ENCODE measurements at places on chromosomes 11 and 22.

DNA sequence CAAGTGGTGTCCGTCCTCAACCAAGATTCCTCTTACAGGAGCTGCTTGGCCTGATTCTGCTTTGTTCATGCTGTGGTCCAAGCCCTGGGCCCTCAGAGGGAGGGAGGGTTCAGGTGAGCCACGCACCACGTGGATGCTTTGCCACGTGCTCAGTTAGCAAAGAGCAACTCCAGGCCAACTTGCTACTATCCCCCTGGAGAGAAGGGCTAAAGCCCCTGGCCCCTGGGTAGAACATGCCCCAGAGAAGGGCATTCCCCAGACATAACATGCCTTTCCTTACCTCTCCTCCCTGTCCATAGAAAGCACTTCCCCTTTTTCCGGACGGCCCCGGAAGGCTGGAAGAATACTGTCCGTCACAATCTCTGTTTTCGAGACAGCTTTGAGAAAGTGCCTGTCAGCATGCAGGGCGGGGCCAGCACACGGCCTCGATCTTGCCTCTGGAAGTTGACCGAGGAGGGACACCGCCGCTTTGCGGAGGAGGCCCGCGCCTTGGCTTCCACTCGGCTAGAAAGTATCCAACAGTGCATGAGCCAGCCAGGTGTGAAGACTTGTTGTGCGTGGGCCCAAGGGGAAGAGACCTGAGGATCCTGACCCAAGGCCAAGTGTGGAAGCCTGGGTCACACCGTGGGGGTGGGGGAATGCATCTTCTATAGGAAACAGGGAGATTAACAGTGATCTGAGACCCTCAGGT is 8.8 kb downstream of the FOXR1 start:
- DNase-seq, result no peak

DNA sequence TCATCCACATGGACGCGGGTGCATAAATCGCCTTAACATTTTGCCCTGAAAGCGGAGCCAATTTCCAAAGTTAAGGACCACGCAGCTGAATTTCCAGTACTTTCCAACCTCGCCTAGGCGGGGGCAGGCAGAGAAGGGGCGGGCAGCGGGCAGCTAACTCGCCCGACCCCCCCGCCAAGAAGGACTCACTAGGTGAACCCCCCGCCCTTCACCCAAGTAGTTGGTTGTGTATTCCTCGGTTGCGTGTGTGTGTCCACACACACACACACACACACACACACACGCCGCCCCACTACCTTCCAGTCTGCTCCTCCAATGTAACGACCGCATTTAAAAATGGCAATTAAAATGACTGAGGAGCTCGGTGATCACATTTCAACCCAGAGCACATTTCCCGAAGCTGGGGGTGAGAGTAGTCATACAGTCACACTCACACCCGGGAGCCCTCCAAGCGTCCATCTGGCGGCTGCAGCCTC is 1.4 kb downstream of the TENM4 start:
- no peak for DNase-seq

- DNase-seq, result no peak
Measured at GRCh38 chr11:131665344-131665968, 295.0 kb downstream of the NTM start.

DNA sequence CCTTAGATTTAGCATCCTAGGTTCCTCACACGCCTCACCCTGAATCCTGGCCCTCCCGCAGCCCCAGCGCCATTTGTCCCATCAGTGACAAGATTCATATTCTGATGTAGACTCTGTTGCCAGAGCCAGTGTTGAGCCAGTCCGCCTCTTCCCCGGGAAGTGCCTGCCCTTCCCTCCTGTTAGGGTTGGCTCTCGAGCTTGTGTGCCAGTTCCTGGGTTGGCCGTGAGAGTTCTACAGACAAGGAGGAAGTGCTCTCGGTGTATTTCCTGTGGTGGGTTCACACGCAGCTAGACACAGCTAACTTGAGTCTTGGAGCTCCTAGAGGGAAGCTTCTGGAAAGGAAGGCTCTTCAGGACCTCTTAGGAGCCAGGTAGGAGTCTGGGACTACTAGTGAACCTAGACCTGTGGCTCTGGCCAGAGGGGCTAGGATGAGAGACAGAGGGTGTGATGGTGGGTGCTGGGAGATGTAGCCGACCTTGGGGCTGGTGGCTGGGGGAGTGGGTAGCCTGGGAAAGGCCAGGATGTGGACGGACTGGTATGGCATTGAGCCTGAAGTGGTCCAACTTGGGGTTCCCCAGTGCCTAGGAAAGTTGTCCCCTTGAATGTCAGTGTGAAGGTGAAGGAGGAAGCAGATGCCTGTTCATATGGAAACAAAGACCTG is at the start of gene IL18BP:
TSS of gene IL18BP (plus strand) at position 261 of the 662 bp plus-strand sequence. CDS start 1,076 bp downstream, outside the sequence.
- DNase-seq, result no peak

- no peak for DNase-seq
Measured at GRCh38 chr11:57885298-57886050, 123.9 kb downstream of the CTNND1 start.

GRCh38 chr11:76296731-76297542 is 84.0 kb downstream of the THAP12 start:
- DNase-seq, result no peak

DNA sequence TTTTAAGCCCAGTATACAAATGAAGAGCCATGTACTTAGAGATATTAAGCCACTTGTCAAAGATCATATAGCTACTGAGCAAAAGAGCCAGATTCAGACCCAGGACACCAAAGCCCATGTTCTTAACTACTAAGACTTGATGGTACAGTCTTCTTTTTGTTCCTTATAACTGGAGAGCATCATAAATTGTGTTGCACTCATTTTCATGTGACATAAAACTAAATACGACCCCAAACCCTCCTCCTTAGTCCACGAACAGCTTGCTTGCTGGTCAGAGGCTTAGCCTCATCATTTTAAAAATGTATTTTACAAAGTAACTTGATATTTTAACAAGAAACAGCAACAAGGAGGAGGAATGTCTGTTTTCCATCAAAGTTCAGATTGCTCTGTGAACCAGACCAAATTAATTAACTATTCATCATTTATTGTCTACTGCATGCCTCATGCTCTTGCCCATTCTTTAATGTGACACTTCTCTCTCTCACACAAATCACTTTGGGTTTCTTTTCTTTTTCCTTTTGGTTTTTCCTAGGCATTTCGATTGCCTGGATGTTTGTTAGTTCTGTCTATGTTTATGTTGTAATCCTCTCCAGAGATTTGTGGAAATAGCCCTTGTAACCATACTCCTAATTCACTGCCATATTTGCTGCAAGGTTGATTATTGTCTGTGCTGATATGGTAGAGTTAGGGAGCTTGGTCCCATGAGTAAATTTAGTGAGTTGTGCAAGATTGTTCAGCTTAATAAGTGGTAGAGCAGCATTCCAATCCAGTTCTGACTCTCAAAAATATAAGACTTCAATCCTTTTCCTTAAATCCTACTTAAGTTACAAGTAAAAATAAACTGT is 8.4 kb upstream of the ARHGAP20 start:
- no peak for DNase-seq

- no peak for DNase-seq
Measured at GRCh38 chr11:23632293-23632692, 772.0 kb upstream of the CCDC179 start.

- DNase-seq, result no peak
Measured at GRCh38 chr11:35099278-35100012, 39.5 kb upstream of the CD44 start.

DNA sequence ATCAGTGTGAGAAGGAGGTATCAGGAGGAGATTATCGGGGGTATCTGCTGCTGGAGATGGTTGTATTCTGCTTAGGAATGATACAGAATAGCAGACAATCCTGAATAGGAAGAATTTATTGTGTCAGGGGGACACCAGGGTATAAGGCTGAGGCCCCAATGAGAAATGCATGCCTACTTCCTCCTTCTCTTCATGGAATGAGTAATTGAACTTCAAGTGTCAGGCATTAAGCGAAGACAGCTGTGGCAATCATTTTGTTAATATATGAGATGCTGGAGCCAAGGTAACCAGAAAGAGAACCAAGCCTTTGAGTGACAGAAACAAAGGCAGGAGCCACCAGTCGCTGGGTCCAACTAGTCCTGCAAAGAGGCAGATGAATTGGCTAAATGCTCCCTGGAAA is 49.1 kb downstream of the KIRREL3 start:
- no peak for DNase-seq

DNA sequence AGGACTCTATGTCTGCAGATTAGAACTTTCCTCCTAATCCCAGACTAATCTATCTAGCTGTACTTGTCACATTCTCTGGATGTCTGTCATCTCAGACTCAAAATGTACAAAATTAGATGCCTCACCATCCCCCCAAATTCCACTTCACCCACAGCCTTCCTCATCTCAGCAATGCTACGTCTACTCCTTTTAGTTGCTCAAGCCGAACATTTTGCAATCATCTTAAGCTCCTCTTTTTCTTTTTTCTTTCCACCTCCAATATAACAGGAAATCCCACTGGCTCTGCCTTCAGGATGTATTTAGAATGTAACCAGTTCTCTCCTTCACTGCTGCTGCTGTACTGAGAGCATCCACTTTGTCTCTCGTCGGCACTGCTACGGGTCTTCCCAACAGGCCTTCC is 1091.8 kb downstream of the TBC1D22A start:
- DNase-seq, result no peak

All from NCI-H460 (cell line).